Tibial artery (tissue), 4 donors: ENCODE measurements at places on chromosomes 12 and 14.

DNA sequence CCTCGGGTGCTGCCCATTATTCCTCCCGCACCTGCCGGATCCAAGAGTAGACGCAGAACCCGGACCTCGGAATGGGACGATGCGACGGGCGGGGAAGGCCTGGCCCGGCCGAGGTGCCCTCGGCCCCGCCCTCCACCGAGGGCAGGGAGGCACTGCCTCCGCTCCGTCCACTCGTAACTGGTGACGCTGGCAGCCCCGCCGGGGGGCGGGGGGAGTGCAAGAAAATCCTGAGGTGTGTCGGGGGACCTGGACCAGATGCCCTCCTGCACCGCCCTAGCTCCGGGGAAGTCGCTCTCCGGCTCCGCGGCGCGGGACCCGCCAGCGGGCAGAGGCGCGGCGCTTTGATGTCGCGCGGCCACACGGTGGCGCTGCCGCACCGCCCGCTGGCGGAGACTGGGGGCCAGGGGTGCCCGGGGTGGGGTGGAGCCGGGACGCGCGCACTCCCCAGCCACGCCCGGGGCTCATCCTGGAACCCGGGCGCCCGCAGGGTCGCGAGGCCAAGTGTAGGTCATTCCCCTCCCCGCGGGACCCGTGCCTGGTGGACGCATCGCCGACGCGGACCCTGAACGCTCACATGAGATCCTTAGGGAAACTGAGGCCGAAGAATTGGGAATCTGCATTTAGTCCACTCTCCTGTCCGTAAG, 202.8 kb downstream of the TTC8 start:
- DNase-seq = no peak

DNA sequence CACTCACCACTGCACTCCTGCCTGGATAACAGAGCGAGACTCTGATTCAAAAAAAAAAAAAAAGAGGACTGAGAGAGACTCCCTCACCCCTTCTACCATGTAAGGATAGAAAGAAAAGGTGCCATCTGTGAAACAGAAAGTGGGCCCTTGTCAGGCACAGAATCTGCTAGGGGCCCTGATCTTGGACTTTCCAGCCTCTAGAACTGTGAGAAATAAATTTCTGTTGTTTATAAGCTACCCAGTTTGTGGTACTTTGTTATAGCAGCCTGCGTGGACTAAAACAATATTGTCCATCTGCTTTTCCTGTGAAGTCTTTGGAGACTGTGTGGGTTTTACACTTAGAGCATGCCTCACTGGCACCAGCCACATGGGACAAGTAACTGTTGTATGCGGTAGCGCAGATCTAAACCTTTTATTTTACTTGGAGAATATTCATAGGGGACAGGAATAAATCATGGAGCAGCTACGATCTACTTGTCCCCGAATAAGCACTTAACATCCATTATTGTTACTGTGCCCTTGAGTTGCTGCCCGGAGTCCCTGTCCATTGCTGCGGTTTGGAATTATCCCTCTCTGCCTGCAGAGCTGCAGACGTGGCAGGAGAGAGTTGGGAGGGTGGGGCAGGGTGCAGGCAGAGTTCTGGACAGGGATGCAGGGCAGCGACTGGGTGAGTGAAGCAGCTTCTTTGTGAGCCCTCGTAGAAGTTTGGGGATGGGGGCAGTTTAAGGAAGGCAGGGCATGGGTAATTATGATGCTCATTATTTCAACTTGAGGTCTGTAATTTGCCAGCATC, 52.4 kb upstream of the STON2 start:
- DNase-seq = no peak

DNA sequence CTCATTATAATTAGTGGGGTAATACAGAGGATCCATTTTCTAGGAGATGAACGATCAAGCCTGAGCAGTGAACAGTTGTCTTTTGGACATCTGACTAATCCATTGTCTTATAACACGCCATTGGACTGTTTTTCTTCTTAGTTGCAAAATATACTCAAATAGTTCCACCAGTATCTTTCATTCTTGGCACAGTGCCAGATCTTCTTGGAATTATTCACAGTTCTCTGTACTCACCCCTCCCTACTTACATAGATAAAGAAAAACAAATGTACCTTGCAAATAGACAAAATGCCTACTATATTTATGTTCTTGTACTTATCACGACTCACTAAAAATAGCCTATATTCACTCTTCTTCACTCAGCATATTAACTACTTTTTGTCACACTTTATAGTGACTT, 3.8 kb downstream of the CBLN3 start:
- DNase-seq = no peak

GRCh38 chr14:34496679-34497513, 34.9 kb upstream of the SPTSSA start:
- DNase-seq = peak; percentile 68

DNA sequence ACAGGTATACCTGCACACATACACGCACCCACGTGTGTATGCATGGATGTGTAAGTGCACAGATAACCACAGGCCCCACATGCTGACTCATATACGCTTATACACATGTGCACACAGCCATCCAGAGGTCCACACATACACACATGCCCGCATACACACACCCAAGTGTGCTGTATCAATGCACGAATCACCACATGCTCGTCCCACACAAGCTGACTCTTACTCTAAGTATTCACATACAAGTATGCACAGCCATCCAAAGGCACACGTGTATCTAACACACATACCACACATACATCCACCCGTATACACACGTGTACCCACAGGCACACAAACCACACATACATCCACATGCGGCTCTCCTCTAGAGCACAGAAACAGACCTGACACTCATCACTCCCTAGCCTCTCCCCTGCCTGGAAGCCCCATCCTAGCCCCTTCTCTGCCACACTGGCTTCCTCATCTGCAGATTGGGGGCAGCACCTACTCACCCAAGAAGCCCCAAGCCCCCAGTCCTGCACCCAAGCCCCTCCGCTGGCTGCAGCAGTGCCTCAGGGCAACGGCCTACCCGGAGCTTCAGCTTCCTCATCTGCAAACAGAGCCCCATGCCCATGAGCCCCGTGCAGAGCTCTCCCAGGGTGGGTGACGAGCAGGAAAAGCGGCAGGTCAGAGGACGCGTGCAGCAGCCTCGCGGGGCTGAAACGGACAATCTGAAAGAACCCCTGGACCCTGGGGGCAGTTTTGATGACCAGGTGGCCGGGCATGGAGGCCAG, 105.4 kb downstream of the NCOR2 start:
- no peak for DNase-seq

GRCh38 chr14:55026441-55026792, 482 bp downstream of the WDHD1 start:
- no peak for DNase-seq

- no peak for DNase-seq
These were observed 26.8 kb downstream of the BCAT1 start for GRCh38 chr12:24922090-24922489.

GRCh38 chr12:73486256-73486655, 1051.4 kb upstream of the ATXN7L3B start:
- DNase-seq = no peak

DNA sequence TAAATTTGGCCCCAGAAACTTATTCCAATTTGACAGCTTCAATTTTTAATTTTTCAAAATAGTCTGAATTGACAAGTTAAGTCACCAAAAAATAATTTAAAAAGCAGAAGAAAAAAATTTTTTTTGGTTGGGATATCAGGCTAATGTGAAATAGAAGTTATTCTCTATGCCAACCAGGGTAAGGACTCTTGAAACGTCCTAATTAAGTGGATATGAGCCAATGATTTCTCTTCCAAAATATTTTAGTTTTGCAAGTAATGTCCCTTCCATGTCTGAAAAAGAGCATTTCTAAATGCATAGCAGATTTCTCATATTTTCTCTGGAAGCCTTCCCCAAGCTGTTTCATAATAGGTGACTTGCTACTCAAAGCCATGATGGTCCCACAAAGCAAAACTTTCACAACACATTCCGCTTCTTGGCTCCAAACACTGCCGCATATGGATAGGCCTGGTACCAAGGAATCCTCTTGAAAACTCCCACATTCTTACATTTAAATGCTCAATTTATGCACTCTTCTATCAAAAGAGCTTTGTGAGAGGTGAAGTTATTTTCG, 65.1 kb downstream of the SIX6 start:
- no peak for DNase-seq

DNA sequence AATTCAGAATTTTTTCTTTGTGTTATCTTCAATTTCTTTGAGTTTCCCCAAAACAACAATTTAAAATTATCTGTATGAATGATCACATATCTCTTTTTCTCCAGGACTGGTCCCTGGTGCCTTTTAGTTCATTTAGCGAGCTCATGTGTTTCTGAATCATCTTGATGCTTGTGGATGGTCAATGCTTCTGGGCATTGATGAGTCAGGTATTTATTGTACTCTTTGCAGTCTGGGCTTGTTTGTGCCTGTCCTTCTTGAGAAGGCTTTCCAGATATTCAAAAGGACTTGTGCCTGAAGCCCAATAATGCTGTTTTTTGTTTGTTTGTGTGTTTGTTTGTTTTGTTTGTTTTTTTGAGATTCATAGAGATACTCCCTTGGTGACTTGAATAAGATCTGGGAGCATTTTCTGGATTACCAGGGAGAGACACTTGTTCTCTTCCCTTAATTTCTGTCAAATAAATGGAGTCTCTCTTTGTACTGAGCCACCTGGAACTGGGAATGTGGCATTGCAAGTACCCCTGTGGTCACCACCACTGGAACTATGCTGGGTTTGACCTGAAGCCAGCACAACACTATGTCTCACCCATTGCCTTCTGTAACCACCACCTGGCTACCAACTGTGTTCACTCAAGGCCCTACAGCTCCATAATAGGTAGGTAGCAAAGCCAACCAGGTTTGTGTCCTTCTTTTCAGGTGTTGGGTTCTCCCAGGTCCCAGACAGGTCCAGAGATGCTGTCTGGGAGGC, 56.3 kb downstream of the SLC6A15 start:
- DNase-seq = no peak

GRCh38 chr12:43669373-43669772, 89.2 kb downstream of the PUS7L start:
- DNase-seq = no peak

DNA sequence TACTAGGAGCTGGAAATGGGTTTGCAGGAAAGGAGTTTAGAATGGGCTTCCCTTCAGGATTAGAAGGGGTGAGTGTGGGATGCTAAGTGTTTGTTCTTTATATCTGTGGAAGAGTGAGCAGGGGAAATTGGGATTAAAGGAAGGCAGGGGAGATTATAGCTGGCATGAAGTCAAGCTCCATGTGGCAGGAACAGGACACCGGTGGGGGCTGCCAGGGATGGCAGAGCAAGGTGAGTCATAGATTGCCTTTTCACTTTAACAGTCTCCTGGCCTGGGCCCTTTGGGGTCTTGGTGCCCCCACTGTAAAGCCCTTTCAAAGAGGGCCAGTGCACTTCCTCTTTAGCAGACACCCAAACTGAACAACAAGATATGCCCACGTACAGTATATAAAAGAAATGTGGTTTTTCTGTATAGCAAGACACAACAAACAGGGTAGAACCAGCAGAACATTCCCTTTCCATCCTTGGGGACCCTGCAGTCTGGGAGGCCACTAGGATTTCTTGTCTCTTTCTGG, 23.1 kb upstream of the FBXO21 start:
- DNase-seq = no peak

DNA sequence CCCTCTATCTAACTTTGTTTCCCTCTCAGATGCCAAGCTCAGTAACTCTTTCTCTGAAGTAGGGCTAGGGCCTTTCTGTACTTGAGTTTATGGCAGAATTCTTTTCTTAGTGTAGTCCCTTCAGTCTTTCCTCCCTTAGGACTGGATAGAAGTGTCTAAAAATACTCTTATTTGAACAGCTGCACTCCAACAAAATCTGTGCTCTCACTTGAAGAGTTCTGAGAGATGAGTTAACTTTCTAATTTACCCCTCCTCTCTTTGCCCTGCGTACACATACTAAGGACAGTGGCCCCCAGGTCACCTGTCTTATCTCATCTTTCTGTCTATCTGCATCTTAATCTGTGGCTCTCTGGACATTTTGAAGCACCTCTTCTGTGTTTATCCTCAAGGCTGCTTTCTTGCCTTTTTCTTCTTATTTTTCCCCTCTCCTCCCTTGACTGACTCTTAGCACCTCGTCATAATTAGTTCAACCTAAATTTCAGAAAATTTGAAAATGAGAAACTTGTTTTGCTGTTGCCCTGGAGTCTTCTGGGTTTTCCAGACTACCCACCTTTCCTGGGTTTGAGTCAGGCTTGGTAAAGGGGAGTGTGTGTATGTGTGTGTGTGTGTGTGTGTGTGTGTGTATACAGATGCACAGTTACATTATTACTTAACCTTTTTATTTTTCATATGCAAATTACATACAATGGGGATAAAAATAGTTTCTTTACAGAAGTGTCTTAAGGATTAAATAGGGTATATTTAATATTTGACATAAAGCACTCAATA, 23.9 kb downstream of the NCKAP1L start:
- no peak for DNase-seq

DNA sequence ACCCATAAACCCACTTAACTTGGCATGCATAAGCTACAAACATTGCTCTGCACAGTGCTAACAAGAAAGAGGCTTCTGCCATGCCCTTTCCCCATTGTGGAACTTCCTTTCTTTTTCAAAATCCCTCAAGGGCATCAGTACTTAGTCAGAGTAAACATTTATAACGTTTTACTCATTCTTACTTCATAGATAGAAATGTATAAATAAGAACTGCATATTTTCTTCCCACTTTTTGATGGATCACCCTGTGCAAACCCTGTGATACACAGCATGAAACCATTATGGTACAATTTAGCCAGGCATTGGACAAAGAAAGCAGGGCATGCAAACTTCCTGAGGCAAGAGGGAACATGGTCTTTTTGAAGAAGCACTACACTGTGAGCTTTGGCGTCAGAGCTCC, 113.8 kb upstream of the FOXG1 start:
- DNase-seq = no peak

DNA sequence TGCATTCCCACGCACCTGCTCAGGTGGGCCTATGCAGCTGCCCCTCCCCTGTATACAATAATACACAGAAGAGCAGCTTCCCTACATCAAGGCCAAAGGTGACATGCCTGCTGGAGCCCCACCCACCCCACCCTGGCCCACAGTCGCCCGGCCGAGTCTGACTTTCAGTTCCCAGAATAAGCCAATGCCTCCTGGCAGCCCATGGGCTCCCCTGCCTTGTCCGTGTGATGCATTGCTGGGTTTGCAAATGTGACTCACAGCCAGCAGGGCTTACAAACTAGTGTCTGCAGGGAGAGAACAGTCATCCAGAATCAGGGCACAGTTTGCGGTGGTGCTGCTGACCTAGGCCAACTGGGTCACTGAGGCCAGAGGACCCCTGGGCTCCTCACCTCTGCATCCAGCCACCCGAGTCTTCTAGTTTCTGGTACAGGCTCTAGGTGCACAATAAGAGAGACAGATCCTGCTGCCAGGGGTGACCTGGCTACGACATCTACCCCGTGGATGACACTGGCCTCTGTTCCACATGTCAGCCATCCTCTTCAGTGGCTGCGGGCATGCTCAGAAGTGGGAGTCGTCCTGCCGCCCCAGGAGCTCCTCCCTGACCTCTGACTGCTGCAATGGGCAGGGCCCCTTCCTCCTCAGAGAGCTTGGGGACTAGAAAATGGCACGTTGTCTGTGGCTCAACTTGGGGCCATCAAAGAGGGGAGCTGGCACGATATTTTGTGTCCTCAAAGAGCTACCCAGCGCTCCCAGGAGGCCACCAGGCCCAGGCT, 84.5 kb downstream of the CHGA start:
- peak; percentile 49 for DNase-seq

- DNase-seq = no peak
These were observed 154.0 kb downstream of the SOX5 start for GRCh38 chr12:23795494-23795893.
